ENCODE measurements at places on chromosomes 1 and 21.

DNA sequence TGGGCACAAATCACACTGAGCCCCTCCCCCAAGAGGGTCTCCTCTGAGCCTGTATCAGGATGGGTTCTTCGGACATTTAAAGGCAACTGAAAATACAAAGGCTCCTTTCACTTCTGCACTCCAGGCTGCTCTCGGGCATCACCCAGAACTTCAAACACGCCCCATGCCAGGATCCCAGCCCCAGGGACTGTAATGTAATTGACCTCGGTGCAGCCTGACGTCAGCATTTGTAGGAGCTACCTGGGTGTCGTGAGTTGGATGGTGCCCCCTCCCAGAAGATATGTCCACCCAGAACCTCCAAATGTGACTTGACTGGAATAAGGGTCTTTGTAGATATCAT, 95.2 kb downstream of the PSMG1 start:
- DNase-seq, result no peak

DNA sequence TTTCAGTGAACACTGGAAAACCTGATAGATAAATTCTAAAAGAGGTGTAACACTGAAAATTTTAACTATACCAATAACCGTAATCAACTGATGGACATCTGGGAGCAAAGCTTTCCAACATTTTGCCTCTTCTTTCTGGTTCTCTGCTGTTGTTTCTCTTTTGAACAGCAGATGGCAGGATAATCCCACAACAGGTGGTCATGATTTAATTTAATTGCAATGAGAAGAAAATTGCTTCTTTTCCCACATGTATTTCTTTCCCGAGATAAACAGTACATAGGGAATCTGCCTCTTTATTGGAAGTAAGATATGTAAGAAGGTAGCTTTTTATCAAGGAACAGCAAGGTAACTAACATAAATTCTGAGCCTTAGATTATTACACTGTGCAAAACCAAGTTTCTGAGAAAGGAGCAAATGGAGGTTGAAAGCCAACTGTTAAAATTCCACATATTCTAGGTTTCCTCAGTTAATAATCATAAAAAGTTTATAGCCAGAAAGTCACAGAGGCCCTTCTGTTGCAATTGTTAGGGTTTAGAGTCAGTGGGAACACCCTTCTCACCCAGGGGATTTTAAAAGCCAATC, 72.9 kb downstream of the RPS6KA1 start:
- no peak for DNase-seq

DNA sequence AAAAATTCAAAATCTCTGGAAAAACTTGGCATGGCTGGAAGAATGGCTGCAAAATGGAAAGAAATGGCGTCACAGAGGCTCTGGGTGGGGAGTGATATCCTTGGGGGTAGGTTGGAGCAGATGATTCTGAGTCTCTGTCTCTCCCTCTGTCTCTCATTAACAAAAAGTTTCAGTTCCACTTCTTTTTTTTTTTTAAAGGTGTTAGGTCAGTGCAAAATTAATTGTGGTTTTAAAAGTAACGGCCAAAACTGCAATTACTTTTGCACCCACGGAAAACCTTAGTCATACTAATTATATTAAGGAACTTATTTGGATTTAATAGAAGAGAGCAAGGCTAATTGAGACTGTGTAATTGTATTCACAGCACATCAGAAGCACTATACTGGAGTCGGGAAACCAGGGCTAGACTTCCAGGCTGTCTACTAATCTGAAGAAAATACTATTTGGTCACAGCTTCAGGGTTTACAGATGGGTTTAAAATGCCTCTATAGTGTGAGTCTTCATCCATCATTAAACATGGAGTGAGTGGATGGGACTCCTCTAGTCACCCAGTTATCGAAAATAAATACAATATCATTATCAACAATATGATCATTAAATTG, 289.1 kb upstream of the PLD5 start:
- no peak for DNase-seq

DNA sequence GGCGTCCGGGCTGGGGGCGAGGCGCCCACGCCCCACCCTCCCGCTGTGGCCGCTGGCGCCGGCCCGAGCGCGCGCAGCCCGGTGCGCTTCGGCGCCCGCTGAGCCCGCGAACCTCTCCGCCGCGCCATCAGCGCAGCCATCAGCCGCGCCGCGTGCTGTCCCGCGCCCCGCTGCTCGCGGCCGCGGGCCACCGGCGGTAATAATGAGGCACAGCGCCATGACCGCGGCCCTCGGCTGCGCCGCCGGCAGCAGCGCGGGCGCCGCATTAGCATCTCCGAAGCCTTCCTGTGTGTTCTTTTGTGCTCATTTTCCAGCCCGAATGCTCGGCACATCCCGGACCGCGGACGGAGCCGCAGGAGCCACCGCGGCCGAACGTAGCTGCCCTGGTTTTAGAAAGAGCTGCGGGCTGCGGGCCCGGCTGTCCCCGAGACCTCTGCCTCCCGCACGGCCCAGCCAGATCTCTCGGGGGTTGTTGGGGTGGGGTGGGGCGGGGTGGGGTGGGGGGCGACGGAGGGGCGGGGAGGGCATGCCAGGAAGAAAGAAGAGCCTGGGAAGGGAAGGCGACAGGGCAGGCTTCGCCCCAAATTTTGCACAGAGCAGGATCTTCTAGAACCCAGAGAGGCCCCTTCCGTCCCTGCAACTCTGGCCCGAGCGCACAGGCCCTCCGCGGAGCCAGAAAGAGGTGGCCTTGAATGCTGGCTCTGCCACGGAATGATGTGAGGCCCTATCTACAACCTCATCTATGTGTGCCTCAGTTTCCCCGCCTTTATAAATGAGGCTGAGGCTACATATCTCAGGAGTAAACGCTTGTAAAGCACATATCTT, 55.3 kb downstream of the RRAGC start:
- DNase-seq, result no peak

GRCh38 chr21:32578107-32578691, 7.1 kb downstream of the TCP10L start:
- DNase-seq, result no peak

DNA sequence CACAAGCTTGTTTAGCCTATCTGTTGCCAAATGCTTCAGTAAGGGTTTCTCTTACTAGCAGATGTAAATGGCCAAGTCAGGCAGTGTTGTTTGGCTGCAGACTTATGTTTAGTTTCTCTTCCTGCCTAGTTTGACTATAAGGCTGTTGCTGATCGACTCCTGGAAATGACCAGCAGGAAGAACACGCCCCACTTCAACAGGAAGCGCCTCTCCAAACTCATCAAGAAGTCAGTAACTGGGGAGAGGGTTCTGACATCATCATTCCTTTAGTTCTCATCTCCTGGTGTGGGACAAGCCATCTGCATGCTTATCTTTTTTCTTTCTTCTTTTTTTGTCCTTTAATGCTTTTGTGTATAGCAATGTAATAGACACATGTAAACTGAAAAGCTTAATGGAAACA, 25.1 kb downstream of the RRP1B start:
- no peak for DNase-seq

- no peak for DNase-seq
These were observed 19.0 kb upstream of the PLEKHG5 start for GRCh38 chr1:6510493-6510892.

DNA sequence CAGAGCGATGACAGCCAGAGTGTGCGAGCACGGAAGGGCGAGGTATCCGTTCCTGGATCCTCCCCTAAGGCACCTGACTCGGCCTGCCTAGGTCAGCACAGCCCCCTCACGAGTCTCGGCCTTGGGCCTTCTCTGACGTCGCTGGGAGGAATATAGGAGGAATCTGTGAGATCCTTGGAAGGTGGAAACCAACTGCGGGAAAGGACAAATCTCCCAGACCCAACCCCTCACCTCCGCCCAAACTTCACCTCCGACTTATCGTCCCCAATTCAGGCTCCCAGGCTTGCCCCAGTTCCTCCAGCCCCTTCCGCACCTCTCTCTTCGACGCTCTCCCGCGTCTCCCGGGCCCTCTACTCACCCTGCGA, 494 bp downstream of the APH1A start:
- DNase-seq, result no peak

- no peak for DNase-seq
These were observed 29.2 kb downstream of the TRAF5 start for GRCh38 chr1:211355873-211356272.

GRCh38 chr21:44420416-44421205, 34.7 kb upstream of the LRRC3 start:
- DNase-seq, result no peak

DNA sequence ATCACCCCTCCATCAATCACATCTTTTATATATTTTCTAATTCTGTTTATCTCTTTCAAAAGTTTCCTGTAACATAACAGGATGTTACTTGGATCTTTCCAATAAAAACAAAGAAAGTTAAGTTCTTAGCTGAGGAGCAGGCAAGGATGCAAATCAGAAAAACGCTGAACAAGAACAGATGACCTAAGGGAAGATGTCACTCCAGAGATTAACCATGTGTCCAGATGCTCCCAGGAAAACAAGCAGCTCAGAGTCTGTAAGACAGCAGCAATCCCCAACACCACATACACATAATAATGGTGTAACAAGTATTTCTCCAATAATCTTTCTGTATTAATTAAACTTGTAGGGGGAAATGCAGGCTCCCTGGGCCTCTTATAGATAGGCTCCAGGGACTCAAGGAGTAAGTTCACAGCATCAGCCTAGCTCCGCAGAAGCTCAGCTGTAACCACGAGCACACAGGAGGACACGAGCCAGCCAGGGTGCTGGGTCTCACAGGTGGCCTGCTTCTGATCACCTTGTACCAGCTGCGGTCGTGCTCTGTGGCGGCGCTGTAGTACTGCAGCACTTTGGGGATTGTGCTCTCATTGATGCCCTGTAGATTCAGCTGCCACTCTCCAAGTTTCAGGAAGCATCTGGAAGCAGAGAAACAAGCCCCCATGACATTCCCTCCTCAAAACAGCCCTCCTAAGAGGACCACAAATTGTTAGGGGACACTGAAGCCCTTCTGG, 33.1 kb upstream of the EXOSC10 start:
- no peak for DNase-seq

DNA sequence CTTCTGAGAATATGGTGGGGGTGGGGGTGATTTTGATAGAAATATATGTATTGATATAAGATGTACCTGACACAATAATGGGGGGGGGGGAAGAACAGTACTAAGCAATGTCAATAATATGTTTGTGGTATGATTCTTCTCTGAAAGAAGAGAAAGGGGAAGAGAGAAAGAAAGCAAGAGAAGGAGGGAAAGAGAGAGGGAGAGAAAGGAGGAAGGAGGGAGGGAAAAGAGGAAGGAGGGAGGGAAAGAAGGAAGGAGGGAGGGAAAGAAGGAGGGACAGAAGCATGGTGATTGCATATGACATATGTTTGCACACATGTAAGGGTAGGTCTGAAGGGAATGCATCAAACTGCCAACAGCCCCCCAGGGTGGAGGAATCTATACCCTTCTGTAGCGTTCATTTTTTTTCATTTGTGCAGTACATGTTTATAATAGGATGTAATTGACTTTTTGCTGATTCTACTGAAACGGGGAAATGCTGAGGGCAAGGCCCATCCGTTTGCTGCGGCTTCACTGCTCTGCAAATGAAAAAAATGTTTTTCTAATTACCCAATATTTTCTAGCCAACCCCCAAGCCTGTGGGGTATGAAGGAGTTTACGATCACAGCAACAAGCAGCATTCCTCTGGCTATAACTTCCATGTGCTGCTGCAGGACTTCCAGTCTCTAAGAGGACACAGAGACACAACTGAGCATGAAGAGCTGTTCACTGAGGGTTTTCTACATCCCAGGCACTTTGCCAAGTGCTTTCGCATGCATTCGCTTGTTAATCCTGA, 119.3 kb upstream of the ZC3H12A start:
- no peak for DNase-seq

DNA sequence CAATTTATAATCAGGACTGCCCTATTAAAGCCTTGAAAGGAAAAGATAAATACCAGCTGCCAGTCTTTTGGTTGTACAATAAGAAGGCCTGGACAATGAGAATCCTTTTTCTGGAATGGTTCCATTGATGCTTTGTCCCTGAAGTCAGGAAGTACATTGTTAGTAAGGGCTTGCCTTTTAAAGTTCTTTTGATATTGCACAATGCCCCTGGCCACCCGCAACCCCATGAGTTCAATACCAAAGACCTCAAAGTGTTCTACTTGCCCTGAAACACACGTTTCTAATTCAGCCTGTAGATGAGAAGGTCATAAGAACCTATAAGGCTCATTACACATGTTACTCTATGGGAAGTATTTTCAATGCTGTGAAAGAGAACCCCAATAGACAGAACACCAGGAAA, 112.1 kb downstream of the OLFM3 start:
- no peak for DNase-seq

DNA sequence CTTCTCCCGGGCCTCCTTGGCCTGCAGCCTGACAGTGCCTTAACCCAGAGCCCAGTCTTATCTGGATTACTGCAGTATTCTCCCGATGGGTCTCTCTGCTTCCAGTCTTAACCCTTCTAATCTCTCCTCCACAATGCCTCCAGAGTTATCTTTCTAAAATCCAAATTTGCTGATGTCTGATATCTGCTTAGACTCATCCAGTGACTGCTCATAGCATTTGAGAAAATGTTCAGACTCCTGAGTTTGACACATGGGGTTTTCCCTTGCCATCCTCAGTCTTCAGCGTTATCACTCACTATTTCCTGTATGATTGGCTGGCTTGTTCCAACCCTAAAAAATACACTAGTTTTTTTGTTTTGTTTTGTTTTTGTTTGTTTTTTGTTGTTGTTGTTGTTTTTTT, 102.0 kb downstream of the FMN2 start:
- no peak for DNase-seq

GRCh38 chr1:207019161-207019560, 13.4 kb downstream of the C1orf116 start:
- no peak for DNase-seq

GRCh38 chr1:94205639-94206038, 31.7 kb downstream of the ARHGAP29 start:
- no peak for DNase-seq

DNA sequence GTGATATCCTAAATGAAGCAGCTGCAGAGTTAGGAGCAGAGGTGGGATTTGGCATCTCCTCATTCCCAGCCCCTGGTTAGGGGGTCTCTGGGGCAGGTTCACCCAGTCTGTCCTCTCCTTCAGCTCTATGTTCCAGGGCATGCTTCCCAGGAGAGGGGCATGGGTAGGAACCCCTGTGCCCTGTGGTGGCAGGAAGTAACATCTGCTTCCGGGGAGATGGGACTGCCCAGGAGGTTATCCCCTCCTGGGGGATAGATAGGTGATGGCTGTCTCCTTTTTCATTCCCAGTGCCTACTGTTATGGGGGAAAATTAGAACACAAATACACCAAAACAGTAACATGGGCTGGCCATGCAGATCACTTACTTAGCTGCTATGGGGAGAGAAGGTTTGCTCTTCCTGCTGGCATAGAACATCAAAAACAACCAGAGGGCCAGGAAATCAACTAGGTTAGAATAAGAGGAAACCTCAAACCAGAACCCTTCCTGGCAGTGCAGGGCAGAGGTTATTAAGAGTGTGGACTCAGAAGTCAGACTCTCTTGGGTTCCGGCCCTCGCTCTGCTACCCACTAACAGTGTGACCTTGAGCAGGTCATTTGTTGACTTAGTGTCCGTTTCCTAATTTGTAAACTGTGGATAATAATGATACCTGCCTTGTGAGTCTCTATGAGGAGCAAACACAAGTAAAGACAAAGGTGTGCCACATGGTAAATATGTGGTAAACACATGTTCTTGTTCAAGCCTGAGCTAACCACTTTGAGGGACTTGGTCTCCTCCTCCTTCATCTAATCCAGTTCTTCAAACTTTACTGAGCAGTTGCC, 157.8 kb upstream of the JUN start:
- DNase-seq, result no peak

Data from vagina (tissue), 2 donors.